ENCODE measurements at places on chromosomes 16 and 17.

DNA sequence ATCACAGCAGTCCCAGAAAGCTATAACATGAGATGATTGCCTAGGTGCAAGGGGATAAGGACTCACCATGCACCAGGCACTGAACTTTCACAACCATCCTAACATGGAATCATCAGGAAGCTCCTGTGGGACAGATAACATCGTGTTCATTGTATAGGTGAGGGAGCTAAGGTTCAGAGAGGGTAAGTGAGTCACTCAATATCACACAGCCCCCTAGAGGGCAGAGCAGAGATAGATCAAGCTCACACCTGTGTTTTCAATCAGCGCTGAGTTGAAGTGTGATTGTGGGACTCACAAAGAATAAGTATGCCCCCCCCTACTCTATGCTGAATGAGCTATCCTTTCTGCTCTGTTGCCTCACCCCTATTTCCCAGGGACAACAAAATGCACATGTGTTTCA, 377.7 kb upstream of the ERCC4 start:
- no peak for DNase-seq

DNA sequence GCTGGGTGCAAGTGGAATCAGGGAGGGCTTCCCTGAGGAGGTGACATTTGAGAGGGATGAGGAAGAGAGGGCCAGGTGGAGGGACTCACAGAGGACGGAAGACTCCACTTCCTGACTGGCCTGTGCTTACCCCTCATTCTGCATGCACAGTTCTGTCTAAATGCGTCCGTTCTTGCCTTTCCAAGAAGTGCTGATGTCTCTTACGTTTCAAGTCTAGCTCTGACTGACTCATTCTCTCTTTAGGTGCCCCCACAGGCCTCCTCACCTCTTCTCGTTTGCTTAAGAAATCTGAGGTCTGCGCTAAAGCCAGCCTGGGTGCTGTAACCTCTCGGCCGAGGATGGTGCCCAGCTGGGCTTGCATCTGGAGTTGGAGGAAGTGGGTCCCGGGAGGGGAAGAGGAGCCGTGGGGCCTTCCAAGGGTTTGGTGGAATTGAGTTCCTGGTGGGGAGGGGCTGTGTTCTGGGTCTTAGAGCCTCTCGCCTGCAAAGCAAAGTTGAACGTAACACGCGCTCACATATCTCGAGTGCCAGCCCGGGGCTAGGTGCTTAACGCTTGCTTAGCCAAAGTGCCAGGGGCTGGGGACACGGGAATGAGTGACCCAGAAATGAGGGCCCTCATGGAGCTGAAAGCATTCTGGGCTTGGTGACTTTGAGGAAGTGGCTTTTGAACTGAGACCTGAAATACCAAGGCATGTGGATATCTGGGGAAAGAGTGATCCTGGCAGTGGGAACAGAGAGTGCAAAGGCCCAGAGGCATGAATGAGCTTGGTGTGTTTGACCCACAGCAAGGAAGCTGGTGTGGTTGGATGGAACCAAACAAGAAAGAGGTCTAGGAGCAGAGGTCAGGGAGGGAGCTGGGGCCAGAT, 4.8 kb downstream of the IL4R start:
- peak; percentile 97 for DNase-seq

GRCh38 chr17:33260638-33261037, 32.5 kb downstream of the ASIC2 start:
- DNase-seq: no peak

GRCh38 chr17:18016426-18016825, 22.5 kb downstream of the ATPAF2 start:
- no peak for DNase-seq

GRCh38 chr17:45138911-45139532, 3.5 kb downstream of the ACBD4 start:
- no peak for DNase-seq

DNA sequence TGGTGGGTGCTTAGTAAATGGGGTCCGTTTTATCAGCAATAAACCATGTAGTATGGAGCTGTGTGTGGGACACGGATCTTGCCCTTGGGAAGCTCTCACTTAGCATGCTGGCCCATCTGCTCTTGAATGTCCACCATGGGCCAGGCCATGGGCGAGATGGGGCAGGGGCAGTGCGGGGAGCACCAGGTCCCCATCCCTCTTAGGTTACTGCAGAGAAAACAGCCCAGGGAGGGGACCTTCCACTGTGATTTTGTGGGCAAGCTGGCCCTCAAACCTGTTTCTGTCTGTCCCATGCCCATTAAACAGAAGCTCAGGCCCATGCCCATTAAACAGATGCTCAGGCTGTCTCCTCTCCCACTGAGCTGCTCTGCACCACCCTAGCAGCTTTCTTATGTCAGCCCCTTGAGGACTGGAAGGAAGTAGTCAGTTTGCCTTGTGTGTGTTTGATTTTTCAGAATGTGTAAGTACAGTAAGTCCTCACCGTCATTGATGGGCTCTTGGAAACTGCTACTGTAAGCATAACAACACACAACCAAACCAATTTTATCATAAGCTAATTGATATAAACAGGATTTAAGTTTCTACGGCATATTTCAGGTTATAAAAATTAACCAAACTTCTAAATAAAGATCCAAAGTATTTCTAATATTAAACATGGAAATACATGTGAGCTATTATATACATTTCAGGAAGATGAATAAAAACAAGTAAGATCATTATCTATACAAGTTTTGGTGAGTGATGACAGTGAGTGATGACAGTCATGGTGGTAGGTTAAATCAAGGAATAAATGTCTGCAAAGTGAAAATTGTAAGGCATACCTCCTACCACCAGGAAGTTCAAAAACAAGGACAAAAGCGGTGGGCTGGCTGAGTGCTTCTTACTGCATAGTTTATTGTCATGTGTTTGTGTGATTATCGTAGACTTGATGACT, 11.5 kb downstream of the MPRIP start:
- no peak for DNase-seq

GRCh38 chr16:8806272-8806983, 8.8 kb downstream of the PMM2 start:
- no peak for DNase-seq

DNA sequence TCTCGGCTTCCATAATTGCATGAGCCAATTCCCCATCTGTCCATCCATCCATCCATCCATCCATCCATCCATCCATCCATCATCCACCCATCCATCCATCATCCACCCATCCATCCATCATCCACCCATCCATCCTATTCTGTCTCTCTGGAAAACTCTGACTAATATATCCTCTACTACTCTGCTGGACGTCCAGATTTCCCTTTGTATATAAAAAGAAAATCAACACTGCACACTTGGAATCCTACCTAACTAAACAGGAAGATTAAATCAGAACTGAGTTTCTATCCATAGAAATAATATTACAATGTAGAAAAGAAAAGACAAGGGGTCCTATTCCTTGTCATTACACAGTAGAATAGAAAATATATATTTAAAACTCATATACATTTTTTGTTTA, 150.3 kb upstream of the CORO6 start:
- DNase-seq: no peak

GRCh38 chr17:21215935-21216334, 2.0 kb upstream of the TMEM11 start:
- DNase-seq: peak; percentile 86

- no peak for DNase-seq
Measured at GRCh38 chr17:77087650-77088454, 52.9 kb upstream of the SEC14L1 start.

DNA sequence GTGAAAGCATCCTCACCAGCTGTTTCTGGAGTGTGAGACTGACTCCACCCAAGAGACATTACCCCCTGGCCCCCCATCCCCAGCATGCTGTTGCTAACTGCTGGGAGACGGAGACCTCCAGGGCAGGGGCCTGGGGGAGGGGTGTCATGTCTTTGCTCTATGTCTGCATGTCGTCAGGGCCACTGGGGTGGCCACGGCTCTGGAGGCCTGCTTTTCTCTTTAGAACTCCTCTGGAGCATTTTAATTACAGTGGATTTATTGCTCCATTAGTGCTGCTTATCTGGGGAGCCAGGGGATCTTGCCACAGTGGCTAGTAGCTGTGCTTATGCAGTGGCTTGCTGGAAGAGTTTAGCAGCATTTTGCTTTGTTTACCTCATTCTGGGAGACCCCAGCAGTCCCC, 32.3 kb downstream of the CLEC16A start:
- no peak for DNase-seq

- peak; percentile 77 for DNase-seq
Measured at GRCh38 chr16:19119564-19119963, 5.8 kb downstream of the ITPRIPL2 start.

DNA sequence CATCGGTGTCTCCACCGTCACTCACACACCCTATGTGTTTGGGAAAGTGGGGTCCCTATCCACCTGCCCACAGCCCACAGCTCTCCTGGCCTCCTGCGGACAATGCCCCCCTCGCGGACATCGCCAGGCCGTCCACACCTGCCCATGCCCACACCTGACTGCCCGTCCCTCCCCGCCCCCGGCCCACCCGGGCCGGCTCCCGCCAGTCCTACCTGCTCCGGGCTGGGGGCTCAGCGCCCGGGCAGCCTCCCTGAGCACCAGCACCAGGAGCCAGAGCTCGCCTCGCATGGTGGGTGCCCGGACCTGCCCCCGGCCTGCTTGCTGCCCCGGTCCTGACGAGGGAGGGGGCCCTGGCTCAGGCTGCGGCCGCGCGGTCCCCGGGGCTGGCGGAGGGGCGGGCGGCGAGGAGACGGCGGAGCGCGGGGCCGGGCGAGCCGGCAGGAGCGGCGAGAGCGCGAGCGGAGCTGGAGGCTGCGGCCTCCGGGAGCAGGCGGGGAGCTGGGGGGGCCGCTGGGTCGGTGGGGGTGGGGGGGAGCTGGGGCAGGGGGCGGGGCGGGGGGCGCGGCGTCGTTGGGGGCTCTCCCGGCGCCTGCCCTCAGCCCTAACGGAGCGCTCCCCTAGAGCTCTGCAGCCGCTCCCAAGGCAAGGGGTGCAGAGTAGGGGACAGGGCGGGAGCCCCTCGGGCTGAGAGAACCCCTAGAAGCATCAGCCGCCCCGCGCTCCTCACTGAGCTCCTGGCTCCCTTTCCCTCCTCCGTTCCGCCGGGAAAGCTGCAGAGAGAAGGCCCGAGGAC, at the start of gene PLXDC1:
Gene PLXDC1, minus strand, starts transcription at position 488 of the 793 bp plus-strand sequence. Its CDS starts 200 bp downstream, at position 288.
- DNase-seq: no peak

DNA sequence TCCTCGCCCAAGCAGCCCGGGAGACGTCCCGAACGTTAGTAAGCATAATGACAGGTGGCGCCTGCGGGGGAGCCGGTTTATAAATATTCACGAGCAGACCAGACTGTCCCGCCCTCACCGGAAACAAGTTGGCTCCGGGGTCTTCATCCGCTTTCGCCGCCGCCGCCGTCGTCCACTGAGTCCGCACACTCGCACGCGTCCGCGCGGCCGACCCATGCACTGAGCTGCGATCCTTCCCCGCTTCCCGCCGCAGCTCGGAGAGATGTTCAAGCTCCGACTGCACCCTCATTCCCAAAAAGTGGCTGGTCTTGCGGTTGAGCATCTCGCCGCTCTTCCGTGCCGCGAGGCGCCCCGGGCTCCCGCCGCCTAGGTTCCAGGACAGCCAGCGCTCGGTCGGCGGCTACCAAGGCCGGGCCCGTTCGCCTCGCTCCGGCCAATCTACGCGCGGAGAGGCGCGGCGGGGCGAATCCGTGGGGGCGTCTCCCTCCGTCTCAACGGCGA, 385 bp downstream of the CFAP119 start:
- peak; percentile 64 for DNase-seq

GRCh38 chr16:73225983-73226382, 178.1 kb upstream of the ZFHX3 start:
- DNase-seq: no peak

Measured in epithelial cell of esophagus (primary cell).